Mesothelial cell of epicardium (in vitro differentiated cells): ENCODE measurements at places on chromosomes 2 and 18.
A peak's percentile ranks its signal among the peaks of the same experiment; 100 is the strongest.

DNA sequence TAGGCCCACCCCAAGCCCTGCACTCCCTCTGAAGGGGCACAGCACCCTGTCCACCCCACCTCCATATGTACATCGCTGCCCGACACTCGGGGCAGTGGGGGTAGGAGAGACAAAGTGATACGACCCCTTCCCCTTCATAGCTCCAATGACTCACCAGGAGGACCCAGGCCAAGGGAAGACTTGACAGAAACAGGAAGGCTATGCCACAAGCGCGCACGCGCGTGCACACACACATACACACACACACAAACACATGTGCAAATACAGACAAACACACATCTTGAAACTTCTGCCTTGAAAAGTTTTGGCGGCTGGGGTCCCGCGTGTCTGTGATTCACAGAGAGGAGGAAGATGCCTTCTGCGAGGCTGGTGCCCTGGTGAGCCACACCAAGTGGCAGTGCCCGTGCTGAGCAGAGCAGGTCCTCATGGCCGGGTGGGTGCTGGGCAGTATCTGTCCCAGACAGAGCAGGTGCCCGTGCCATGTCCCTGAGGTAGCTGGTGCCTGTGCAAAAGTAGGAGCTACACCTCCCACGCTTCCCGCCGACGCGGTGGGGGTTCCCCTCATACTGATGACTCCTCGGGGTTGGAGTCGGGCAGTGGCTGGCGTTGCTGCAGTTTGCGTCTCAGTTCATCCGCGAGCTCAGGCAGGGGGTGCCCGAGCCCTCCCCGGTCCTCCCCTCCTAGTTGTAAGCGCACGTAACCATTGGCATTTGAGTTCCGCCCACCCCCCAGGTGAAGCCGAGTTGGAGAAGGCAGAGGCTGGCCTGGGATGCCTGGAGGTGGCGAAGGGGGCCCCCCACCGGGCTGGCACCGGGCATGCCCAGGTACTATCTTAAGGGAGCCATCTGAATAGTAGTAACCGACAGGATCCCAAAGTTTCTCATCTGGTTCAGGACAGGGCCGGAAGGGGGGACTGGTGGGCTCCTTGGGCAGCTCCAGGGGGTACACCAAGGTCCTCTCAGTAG lies 2.5 kb upstream of the ANKRD39 start:
- DNase-seq: no peak

DNA sequence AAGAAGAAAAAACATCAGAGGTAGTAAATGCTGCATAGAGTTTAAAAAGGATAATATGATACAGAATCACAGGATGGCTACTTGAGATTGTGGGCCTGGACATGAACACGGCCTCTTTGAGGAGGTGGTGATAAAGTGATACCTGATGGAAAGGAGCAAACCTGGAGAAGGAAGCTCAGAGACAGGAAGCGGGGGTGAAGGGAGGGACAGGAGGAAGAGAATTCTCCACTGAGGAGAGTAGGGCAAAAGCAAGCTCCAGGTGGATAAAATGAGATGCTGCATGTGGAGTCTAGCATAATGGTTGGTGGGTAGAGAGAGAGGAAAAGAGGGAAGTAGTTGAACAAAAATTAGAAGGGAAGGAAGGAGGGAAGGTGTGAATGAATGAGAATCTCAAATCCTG lies 77.0 kb upstream of the GALNT3 start:
- no peak for DNase-seq

DNA sequence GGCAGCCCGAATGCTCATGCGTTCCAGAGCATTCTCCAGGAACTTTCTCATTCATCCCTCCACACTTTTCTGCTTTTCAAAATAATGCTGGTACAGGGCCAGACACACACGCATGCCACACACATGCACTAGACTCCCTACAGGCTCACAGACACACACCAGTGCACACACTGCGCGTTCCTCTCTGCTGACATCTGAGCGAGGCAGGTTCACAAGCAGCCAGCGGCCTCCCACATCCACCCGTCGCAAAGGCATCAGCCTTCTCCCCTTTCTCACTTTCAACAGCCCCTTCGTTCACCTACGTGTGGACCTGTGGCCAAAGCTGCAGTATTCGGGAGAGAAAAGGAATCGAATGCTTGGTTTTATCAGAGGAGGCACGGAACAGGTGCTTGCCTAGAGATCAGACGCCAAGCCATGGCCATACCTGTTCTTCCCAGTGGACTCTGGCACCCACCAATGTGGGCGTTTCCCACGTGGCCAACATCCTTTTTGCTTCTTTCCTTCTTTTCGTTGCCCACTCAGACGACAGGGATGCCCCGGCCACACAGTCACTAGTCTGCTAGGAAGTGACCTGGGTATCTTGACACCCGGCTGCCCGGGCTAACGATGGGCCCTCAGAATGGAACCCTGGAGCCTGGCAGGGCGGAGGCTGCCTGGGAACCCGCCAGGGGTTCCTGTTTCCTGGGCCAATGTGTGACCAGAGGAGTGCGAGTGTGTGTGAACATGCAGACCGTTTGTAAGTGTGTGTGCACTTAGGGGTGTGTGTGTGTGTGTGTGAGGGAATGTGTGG lies 85.8 kb upstream of the ID2 start:
- no peak for DNase-seq

DNA sequence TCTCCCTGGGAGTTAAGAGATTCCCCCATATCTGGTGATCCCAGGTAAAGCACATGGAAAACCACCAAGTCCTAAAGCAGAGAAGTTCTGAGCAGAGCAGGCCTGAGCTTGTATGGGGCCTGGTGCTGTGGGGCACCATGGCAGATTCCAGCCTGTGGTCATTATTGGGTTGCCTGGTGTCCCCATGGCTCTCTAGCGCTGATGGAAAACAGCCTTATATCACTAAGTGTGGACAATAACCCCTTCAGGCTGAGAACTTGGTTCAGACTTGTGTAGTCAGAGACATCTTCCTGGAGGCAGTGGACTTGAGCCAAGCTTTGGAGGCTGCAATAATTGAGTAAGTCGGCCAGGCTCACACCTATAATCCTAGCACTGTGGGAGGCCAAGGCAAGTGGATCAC lies 96.8 kb downstream of the MCFD2 start:
- DNase-seq: no peak

DNA sequence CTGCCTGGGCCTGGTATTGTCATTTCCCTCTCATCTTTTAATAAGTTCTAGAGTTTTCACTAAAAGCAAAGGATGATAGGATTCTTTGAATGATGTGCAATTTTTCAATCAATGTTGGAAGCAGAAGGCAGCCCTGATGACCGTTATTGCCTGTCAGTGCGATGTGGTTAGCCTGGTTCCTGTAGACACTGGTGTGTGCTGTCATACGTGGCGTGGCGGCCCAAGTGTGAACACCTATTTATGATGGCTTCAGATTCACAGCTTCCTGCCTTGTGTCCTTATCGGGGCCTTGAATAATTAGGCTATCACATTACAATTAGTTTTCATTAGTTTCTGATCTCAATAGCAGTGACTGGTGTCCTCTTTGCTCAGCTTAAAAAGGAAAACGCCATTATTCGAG lies 218.5 kb downstream of the TPGS2 start:
- no peak for DNase-seq

DNA sequence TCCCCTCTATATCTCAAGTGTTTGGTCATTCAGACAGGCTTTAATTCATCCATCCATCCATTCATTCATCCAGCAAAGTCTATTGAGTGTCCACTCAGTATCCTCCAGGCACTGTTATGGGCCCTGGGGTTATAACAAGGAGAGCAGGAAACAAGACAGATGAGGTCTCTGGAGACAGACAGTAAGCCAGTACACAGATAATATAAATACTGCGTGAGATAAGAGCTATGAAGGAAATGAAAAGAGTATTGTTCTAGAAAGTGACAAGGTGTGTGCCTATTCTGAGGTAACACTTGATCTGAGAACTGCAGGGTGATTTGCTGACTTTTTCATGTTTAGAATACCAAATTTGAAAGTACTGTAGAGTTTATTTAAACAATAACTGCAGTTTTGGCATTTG lies 98.3 kb downstream of the OSBPL6 start:
- DNase-seq: no peak

GRCh38 chr2:11411768-11412448 lies 54.1 kb downstream of the E2F6 start:
- DNase-seq: no peak

GRCh38 chr2:44320832-44321231 lies 40.5 kb downstream of the PREPL start:
- no peak for DNase-seq

DNA sequence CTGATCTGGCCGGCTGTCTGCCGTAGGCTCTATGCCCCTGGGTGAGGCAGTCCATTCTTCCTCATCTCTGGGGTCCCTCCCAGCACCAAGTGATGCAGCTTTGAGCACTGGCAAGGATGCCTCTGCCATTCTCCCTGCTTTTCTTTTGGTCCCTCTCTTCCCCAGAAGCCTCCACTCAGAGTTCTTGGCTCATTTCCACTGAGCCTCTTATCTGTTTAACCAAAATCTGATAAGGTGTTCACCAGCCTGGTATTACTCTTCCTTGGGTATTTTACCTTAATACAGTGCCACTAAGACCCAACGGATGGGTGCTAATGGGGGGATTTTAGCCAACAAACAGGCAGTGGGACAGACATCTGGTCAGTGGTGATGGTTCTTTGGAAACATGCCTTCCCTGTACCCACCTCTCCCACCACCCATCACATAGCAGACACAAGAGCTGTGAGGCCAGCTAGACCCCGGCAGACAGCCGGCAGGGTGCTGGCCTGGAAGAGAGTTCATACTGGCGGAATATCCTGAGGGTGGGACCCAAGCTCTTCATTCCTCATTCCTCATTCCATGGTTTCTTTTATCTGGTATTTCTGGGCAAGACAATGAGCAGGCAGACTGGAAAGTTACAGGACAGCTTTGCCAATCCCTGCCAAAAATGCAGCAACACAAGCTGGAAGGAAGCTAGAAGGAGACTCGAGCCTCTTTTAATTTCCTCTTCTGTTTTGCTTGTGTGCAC lies 34.6 kb downstream of the ZBTB7C start:
- DNase-seq: no peak

GRCh38 chr2:17969661-17970060 lies 91.2 kb downstream of the KCNS3 start:
- DNase-seq: no peak

GRCh38 chr2:106336737-106337136 lies 131.5 kb downstream of the RGPD3 start:
- no peak for DNase-seq

- no peak for DNase-seq
Measured at GRCh38 chr2:47080888-47081301, 74.2 kb downstream of the STPG4 start.

- DNase-seq: no peak
Measured at GRCh38 chr2:238362626-238363025, 42.3 kb downstream of the TRAF3IP1 start.

- no peak for DNase-seq
Measured at GRCh38 chr2:129008055-129008880, 689.6 kb upstream of the HS6ST1 start.

DNA sequence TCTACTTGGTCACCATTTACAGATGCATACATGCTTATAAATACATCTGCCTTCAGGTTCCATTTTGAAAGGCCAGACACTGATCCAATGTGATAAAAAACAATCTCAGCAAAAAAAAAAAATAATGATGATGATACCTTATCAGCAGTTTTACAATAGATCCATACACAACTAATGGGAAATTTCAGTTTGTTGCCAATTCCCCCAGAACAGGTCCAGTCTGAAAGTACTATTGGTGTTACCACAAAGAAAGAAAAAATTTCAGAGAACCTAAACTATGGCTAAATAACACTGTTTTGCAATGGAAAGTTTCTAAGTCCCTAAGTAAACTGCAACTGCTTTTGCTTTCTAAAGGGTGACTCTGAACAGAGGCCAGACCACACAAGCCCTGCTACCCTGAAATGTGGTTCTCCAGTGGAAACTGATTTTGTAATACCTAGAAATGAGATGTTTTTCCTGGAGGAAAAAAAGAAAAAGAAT lies 54.1 kb downstream of the LPIN2 start:
- no peak for DNase-seq

GRCh38 chr18:58527952-58528287 lies 101.0 kb downstream of the ALPK2 start:
- DNase-seq: no peak

- no peak for DNase-seq
Measured at GRCh38 chr2:119247844-119248271, 24.2 kb downstream of the STEAP3 start.

- DNase-seq: no peak
Measured at GRCh38 chr2:215723631-215724011, 287.8 kb upstream of the FN1 start.

DNA sequence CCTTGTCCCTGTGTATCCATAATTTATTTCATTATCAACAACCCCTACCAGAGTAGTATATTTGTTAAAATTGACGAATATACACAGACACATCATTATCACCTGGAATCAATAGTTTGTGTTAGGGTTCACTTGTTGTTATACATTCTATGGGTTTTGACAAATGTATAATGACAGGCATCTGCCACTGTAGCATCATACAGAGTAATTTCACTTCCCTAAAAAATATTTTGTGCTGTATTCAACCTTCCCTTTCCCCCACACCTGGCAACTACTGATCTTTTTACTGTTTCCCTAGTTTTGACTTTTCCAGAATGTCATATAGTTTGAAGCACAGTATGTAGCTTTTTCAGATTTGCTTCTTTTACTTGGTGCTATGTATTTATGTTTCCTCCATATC lies 132.0 kb downstream of the ZNF804A start:
- DNase-seq: no peak

GRCh38 chr2:205709319-205709718 lies 27.0 kb downstream of the NRP2 start:
- DNase-seq: no peak

DNA sequence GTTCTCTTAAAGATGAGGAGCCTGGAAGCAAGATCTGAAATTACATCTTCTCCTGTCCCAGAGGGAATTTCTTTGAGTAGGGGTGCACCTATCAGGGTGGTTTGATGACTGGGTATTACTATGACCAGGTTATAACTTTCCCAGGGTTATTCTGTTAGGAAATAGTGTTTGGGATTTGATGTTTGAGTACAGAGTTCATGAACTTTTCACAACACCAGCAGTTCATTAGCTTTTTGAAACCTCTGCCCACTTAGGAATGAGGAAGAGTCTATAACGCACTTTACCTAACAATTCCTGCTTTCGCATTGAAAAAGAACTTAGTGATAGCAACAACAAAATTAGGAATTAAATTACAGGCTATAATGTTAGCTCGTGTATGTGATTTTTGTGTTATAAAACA lies 58.6 kb downstream of the ALMS1 start:
- no peak for DNase-seq

GRCh38 chr2:236866542-236867340 lies 218.9 kb upstream of the COPS8 start:
- peak; percentile 6 for DNase-seq

- DNase-seq: no peak
Measured at GRCh38 chr2:154952346-154952980, 254.0 kb downstream of the KCNJ3 start.

- no peak for DNase-seq
Measured at GRCh38 chr2:36951574-36951973, 14.8 kb downstream of the STRN start.
